ENCODE measurements at places on chromosomes 7 and 10.

GRCh38 chr7:122362473-122362872 is 57.9 kb upstream of the FEZF1 start:
- no peak for DNase-seq

DNA sequence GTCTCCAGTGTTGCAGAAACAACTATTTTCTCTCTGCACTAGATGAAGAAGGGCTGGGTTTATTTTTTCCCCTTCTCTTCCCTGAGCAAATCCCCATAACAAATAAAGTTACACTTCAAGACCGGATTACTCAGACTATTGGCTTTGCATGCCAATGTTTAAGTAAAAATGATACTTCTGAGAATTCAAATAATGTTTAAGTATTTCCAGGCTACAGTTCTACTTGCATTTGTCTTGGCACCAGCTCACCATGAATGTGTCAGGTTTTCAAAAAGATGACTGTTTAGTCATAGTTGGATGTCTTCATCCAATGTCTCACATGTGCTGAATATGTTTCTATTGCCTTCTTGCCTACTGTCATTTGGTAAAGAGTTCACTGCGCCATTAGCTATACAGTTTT is 912.6 kb downstream of the GATA3 start:
- no peak for DNase-seq

DNA sequence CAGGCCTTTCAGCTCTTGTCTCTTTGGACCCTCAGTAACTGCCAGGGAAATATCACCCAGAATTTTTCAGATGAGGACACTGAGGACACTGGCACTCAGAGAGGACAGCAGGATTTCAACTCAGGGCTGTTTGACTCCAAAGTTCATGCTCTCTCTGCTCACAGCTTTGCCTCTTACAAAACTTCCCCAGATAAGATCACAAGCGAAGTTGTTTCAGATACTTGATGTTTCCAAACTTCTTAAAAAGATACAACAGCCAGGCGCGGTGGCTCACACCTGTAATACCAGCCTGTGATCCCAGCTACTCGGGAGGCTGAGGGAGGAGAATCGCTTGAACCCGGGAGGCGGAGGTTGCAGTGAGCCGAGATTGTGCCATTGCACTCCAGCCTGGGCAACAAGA is 32.4 kb upstream of the ZRANB1 start:
- no peak for DNase-seq

DNA sequence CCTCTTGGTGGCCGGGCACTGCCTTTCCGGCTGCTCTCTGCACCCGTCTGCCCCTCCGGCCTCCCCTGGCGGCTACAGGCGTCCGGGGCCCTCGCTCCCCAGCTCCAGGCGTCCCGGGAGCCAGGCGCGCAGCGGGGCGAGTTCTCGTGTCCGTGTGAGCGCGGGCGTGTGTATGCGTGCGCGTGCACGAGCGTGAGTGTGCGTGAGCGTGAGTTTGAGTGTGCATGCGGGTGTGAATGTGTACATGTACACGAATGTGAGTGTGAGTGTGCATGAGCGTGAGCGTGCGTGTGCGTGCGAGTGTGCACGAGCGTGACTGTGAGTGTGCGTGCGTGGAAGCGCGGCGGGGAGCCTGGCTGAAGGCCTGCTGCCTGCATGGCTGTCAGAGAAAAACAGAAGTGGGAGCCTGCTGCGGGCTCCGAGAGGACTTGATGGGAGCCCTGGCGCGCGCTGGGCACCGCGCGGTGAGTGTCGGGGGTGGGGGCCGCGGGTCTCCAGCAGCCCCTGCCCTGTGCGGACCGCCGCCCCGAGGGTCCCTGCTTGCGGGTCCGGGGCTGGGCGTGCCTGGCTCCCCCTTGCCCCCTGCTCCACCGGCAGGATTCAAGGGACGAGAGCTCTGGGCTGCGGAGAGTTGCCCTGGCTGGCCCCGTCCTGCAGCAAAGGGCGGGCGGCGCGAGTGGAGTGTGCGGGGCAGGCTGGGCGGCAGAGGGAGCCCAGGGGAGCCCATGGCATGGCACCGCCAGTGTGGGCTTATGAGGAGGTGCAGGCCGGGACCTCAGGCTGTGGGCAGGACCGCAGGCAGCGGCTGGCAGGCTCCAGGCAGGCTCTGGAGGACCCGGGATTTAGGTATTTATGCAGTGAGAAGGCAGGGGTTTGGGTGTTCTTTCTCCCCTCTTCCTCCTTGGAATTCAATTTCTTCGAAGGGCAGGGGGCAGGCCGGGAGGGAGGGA is 75.8 kb upstream of the EN2 start:
- DNase-seq: no peak

- DNase-seq: no peak
Measured at GRCh38 chr10:124409696-124410095, 9.0 kb downstream of the OAT start.

- DNase-seq: no peak
Measured at GRCh38 chr7:39321909-39322498, 244.2 kb upstream of the YAE1 start.

DNA sequence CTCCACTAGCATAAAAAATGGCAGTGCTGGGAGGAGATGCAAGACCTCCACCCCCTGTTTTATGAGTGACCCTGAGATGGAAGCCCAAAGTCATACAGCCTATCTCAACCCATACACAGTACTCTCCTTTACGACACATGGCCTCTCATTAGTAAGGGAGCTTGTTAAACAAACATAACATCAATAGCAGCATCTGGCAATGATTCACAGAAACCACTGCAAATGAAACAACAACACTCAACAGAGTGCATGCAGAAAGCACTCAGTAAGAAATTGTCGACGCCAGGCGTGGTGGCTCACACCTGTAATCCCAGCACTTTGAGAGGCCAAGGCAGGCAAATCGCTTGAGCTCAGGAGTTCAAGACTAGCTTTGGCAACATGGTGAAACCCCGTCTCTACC is 27.5 kb upstream of the FIGNL1 start:
- no peak for DNase-seq

All from H4 (cell line).